Memory B cell (primary cell): ENCODE measurements at places on chromosomes 5 and 9.

GRCh38 chr5:154287136-154287535, 96.6 kb downstream of the GALNT10 start:
- no peak for DNase-seq

DNA sequence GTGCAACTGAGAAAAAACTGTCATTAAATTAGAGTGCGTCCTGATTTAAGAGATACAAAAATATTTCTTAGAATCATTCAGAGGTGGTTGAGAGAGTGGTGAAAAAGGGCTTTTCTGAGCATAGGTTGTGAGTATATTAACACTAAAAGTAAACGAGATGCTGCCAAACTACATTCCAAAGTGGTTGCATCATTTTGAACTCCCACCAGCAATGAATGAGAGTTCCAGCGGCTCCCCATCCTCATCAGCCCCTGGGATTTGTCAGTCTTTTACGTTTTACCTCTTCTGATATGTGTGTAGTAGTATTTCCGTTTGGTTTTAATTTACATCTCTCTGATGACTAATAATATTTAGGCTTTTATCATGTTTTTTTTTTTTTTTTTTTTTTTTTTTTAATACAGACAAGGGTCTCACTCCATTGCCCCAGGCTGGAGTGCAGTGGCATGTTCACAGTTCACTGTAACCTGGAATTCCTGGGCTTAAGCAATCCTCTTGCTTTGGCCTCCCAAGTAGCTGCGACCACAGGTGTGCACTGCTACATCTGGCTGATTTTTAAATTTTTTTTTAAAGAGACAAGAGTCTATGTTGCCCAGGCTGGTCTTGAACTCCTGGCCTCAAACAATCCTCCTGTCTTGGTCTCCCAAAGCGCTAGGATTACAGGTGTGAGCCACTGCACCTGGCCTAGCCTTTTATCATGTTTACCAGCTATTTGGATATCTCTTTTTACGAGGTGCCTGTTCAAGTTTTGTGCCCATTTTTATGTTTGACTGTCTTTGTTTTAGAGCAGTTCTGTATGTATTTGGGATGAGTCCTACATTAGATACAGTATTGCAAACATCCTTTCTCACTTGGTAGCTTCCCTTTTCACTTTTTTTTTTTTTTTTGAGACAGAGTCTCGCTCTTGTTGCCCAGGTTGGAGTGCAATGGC, 17.0 kb downstream of the PRRT1B start:
- DNase-seq: no peak

GRCh38 chr9:14706530-14707140, 13.4 kb upstream of the ZDHHC21 start:
- no peak for DNase-seq

- DNase-seq: no peak
Measured at GRCh38 chr9:136152543-136152866, 33.8 kb upstream of the TMEM250 start.

GRCh38 chr9:81086416-81086815, 602.9 kb downstream of the TLE1 start:
- no peak for DNase-seq

DNA sequence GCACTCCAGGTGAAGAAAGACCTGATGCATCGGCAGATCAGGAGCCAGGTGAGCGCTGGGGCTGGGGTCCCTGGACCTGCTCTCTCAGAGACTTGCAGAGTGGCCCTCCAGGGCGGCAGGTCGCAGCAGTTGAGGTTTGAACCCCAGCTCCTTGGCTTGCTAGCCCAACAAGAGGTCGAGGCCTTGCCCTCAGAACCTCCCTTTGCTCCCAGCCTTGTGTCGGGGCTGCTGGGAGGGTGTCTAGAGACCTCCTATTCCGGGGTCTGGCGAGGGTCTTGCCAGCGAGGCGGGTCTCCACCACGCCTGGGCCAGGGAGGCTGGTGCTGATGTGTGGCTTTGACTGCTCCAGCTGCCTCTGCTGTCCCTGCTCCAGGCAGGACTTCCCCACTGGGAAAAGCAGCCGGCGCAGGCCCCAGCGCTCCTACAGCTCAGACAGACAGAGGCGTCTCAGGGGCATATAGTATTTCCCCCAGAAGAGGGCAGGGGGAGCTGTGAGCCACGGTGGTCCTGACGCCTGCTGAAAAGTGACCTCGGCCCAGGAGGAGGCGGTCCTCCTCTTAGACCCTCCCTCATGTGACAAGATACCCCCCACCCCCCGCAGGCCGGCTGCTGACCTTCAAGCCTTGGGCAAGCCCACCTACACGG, 38.3 kb downstream of the LRSAM1 start:
- no peak for DNase-seq

- DNase-seq: no peak
Measured at GRCh38 chr9:112378328-112379176, 1.4 kb upstream of the HSDL2 start.

DNA sequence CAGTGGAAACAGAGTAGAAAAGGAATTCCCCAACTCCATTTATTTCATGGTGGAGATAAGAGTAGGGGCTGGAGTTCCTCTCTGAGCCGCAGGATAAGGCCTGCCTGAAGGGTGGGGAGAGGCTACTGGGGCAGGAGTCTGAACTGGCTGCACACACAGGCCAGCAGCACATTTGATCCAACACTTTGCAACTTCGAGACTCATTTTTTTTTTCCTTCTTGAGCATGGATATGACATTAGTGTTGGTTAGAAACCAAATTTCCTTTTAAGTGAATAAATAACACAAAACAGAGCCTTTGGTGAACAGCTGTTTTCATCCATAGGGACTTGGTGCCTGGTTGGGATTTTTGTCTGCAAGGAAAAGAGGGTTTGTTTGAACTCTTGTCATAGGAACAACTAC, 76.6 kb downstream of the RALGPS1 start:
- DNase-seq: no peak

GRCh38 chr5:164753434-164753833, 1248.0 kb downstream of the MAT2B start:
- DNase-seq: no peak

GRCh38 chr9:6512085-6512657, 99.2 kb downstream of the UHRF2 start:
- no peak for DNase-seq

- no peak for DNase-seq
Measured at GRCh38 chr9:76445976-76446375, 13.0 kb upstream of the GCNT1 start.

GRCh38 chr9:122579874-122580273, 3.3 kb downstream of the OR1L8 start:
- no peak for DNase-seq

- DNase-seq: no peak
Measured at GRCh38 chr5:180283026-180283615, 8.8 kb downstream of the MAPK9 start.

DNA sequence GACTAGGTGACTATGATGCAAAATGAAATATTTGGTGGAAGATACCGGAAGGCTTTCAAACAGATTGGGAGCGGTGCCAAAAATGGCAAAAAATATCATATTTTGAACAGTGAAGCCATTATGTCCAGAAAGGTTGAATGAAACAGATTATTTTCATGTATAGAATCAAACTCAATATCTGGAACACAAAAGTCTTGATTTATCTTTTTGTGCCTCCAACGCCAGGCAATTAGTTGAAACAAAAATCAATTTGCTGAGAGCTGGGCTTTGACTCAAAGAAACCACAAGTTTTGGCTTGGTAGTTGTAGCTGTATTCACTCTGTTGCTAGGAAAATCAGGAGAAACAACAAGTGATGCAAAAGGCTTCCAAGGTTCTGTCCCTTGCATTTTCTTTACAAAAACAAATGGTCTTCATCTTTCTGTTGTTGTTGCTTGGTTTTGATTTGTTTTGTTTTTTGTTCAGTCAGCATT, 421.7 kb upstream of the TYRP1 start:
- DNase-seq: no peak

DNA sequence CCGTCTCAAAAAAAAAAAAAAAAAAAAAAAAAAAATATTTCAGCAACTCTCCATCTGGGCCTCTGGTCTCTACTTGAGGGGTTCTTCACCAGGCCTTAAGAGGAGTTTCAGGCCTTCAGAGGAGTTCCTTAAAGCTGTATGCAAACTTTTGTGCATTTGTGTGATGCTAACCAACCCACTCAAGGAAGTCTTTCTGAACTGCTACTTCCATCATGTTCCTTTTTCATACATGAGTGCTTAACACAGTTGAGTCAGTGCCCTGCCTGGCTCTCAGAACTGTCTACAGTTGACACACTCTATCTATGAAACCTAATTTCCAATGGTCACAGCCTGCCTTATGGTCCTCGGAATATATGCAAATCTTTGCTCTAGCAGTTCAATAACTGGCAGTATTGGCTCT, 146.5 kb downstream of the MEF2C start:
- no peak for DNase-seq

GRCh38 chr5:2754581-2755075, 3.2 kb upstream of the IRX2 start:
- no peak for DNase-seq

GRCh38 chr9:129176701-129177442, 1.2 kb downstream of the IER5L start:
- DNase-seq: peak; percentile 47

GRCh38 chr5:95735406-95735805, 4.3 kb downstream of the RHOBTB3 start:
- DNase-seq: no peak

DNA sequence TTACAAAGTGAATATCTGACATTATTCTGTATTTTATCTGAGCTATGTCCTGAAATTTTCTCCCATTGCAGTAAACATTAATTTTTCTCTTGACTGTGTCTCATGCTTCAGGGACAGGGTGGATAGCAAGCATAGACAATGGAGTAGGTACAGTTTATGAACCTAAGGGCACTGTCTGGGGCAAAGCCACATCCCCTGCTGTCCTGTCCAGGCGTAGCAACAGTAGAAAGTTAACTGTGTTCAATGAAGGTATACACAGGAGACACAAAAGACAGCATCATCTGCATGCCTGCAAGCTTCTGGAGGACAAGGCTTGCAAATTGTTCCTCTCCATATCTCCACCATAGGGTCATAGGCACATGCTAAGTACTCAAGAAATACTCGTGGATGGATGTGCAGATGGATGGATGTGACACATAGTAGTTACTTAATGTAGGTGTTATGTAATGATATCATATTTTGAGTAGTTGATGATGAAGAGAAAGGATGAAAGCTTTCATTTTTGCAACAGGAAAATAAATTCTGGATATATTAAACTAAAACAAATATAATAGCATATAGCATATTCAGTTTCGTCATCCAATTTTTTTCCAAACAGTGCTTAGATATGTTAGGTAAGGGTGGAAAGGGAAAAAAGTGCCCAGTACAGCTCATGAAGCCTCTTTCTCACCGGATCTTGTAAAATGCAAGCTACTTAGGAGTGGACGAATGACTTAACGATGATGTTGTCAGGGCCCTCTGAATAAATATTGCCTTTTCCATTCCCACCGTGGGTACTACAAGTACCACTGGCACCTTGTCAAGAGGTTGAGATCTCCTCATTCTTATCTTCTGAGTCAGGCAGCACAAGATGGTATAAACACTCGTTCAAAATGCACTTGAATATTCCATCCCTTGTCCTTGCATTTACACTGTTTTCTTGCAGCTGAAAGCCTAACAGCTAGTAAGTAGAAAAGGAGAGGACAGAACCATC, 19.9 kb upstream of the ZSWIM6 start:
- DNase-seq: no peak

GRCh38 chr5:124712731-124713305, 33.6 kb downstream of the ZNF608 start:
- no peak for DNase-seq

DNA sequence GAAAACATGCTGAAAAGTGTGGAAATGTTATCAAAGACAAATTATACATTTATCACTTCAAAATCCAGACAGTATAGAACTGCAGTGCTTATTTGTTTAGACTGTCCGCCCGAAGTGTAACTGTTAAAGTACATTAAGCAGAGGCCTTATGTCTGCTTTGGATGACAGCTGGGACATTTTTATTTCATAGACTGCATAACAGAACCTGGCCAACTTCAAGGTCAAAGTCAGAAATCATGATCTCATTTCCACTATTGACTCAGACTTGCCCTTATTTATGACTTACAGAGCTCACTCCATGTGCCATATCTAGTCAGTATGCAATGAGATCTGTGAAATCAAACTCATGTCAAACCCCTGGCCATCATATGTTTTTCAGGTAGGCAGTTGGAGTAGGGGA, 87.7 kb downstream of the RAB3C start:
- DNase-seq: no peak

GRCh38 chr9:124696101-124696500, 75.0 kb downstream of the NR6A1 start:
- no peak for DNase-seq

GRCh38 chr9:121824651-121825030, 173.2 kb downstream of the DAB2IP start:
- no peak for DNase-seq

- no peak for DNase-seq
Measured at GRCh38 chr5:107254214-107254901, 416.4 kb downstream of the EFNA5 start.

DNA sequence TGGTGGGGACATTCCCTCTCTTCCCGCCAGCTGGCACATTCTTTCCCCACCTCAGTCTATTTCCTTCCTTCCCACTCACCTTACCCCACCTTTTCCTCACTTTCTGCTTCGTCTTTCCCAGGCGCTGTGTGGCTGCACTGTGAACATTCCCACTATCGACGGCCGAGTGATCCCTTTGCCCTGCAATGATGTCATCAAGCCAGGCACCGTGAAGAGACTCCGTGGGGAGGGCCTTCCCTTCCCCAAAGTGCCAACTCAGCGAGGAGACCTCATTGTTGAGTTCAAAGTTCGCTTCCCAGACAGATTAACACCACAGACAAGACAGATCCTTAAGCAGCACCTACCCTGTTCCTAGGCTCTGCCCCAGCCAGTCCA, 7.3 kb downstream of the DNAJB5 start:
- DNase-seq: no peak

- no peak for DNase-seq
Measured at GRCh38 chr5:3179220-3179619, 416.4 kb upstream of the IRX1 start.

DNA sequence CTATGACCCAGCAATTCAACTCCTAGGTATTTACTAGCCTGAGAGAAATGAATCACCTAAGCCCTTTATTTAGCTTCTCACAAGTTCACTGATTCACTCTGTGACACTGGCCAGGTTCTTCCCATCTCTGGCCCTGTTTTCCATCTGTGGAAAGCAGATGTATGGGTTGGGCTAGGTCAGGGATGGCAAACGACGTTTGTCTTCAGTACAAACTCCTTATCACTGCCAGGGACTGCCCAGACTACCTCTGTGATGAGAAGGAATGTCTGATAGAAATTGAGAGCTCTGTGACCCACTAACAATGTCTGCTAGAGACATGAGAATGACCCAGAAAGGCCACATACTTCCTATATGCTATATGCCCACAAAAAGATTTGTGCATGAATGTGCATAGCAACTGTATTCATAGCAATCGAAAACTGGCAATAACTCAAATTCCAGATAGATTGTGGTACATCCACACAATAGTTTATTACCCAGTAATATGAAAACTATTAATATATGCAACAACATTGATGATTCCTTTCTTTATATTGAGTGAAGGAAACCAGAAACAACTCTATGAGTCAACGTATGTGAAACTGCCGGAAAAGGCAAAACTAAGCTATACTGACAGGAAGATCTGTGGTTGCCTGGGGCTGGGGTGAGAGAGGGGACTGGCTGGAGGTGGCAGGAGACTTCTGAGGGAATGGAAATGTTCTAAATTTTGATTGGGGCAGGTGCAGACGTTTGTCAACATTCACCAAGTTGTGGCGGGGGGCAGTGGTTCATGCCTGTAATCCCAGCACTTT, 32.0 kb upstream of the ADAM19 start:
- DNase-seq: no peak
